ENCODE measurements at places on chromosomes 11 and 22.

DNA sequence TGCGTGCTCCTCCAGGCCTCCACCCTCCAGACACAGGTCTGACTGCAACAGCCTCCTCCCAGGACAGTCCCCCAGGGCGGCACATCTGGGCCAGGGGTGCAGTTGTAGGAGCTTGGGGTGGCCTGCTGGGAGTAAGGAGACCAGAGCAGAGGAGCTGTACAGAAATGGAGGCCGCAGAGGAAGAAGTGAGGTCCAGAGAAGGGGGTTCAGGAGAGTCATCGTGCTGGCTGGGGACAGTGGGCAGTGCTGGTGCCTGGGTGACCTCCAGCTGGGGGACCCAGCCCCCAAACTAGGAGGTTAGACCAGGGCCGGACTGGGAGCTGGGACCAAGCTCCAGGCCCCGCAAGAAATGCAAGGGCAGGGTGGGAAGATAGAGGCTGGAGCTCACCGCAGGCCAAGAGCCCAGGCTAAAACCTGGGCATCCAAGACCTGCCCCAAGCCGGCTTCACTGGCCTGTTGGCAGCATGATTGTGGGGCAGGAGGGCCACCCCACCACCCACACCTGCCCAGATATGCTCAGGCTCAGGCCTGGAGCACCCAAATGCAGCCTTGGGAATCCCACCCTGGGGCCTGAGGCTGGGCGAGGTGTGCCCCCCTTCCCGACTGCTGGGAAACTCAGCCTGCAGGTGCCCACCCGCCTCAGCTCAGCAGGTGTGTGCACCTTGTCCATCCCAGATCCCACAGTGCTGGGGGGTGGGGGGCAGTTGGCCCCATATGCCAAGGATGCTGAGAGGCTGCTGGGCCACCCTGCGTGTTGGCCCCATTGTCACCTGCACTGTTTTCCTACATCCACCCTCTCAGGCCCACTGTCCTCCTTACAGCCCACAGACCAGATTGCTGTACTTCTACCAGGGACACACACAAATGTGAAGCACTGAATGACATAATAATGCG is 96.9 kb downstream of the MORC2 start:
- no peak for DNase-seq

DNA sequence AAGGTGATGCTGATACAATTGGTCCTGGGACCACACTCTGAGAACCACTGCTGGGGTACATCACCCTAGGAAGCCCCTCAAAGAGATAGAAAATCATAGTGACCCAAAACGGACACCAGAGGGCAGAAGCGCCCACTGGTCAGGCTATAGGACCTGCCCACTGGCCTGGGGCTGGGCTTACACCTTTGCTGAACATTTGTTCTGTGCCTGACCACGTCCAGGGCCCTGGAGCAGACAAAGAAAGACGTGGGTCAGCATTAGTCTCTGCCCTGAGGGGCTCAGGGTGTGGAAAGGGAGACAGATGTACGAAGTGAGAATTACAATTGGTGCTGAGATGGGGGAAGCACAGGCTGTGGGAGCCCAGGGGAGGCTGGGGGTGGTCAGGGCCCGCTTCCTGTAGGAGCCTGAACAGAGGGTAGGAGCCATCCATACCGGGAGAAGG is 14.4 kb upstream of the SERPINH1 start:
- peak; percentile 18 for DNase-seq

- DNase-seq, result no peak
These were observed 2.6 kb upstream of the SHISA8 start for GRCh38 chr22:41917375-41917902.

DNA sequence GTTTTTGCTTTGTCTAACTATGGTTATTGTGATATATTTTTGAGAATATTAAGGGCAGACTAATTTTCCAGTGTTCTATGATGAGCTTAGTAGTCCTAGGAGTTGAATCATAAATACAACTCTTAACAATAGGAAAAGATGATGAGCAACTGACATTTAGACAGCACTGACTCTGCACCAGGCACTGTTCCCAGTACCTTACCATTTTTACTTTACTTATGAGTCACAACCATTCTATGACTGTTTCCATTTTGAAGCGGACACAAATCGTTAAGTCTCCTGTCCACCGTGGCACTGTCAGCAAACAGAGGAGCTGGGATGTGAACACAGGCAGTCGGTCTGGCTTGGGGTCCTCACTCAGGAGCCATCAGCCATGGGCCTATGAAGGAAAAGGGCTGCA is 3.4 kb upstream of the SCGB2A2 start:
- no peak for DNase-seq

- no peak for DNase-seq
These were observed 542 bp downstream of the HPS4 start for GRCh38 chr22:26483043-26483438.

GRCh38 chr22:39990686-39991085 is 4.1 kb upstream of the FAM83F start:
- no peak for DNase-seq

DNA sequence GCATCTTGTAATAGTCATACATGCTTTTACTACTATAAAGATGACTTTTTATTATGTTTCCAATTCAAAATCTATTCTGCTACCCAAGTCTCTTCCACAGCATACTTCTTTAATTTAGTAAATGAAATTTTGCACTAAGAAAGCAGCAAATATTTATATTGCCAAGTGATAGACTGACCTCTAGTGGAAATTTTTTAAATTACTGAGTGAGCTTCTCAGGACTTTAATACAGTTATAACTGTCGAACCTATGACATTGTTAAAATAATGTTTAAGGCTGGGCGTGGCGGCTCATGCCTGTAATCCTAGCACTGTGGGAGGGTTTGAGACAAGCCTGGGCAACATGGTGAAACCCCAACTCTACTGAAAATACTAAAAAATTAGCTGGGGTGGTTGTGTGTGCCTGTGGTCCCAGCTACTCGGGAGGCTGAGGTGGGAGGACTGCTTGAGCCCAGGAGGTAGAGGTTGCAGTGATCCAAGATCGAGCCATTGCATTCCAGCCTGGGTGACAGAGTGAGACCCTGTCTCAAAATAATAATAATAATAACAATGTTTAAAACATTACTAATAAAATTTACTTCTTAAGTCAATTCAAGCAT is 27.3 kb downstream of the STK33 start:
- DNase-seq, result no peak

- DNase-seq, result no peak
These were observed 233.8 kb upstream of the NCAM1 start for GRCh38 chr11:112727341-112727841.

- DNase-seq, result no peak
These were observed 147.2 kb downstream of the CTTN start for GRCh38 chr11:70545610-70545912.

GRCh38 chr22:35971456-35972119 is 57.0 kb downstream of the RBFOX2 start:
- no peak for DNase-seq

DNA sequence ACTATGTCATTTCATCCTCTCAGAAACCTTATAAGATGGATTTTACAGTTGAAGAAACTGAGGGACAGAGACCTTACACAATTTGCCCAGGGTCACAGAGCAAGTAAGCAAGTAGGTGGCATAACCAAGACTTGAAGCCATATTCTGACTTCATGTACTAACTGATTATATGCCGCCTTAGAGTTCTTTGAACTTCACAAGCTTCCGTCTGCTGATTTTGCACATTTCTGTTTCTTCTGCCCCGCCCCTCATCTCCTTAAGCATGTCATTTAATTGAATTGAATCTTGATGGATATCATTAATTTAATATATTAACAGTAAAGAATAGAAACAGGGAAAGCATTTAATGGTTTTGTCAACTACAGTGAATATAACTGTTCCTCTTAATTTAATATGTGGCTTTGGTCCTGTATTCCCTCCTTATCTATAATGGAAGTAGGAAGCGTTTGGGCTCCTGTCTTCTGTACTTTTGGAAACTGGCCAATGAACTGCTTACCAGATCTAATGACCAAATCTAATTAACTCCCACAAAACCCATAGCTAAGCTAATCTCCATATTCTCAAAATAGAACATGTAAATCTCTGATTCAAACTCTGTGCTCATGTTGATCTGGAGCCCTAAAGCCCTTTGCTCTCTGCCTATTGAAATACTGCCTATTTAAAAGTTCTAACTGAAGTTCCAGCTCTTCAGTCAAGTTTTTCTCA is 30.4 kb downstream of the SIK2 start:
- no peak for DNase-seq

GRCh38 chr11:104618954-104619353 is 279.3 kb downstream of the CASP12 start:
- no peak for DNase-seq
